ENCODE measurements at places on chromosomes 2 and 18.

- no peak for DNase-seq
Observed at GRCh38 chr18:12254820-12255511, 805 bp downstream of the CIDEA start.

GRCh38 chr2:209463226-209463625 is 39.4 kb downstream of the MAP2 start:
- DNase-seq = no peak

DNA sequence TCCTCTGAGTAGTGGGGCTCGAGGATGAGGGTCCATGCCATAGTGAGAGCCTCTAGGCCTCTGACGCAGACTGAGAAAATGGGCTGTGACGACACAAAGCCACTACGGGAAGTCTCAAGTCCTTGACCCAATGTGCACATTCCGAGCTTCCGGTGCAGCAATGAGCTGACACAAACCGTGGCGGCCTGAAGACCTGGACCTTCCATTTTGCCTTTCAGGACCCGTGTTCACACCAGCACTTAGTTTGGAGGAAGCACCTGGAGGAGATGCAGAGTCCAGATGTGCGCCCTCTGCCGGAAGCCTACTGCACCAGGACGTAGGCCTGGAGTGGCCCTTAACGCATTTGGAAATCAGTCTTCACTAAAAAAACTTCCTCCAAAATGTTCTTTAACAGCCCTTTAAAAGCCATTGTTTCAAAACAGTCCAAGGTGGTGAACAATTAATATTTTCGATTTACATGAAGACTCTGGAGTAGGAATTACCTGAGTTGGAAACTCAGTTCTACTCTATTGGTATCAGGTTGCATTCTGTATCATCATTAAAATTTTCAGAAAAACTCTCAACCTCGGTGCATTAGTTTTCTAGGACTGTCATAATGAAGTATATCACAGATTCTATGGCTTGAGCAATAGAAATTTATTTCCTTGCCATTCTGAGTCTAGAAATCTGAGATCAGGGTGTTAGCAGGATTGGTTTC is 33.9 kb downstream of the BMP10 start:
- no peak for DNase-seq

GRCh38 chr2:238857959-238858358 is 10.1 kb downstream of the TWIST2 start:
- no peak for DNase-seq

GRCh38 chr2:27451095-27451494 is 8.9 kb downstream of the KRTCAP3 start:
- no peak for DNase-seq

DNA sequence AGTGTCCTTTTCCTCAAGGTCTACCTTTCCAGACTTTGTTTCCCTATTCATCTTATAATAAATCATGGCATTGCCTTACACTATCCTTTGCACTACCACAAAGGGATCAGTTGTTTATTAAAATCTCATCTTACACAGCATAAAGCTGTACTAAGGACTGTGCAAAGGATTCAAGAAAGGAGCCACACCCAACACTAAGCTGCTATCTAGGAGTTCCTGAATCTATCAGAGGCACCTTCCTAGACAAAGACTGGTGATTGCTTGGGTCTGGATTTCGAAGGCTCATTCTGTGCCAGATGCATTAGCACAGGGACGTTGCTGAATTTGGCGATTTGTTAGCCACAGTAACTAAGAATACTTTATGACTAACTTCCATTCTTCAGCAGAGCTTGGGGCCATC is 412.0 kb downstream of the NUP35 start:
- DNase-seq = no peak

DNA sequence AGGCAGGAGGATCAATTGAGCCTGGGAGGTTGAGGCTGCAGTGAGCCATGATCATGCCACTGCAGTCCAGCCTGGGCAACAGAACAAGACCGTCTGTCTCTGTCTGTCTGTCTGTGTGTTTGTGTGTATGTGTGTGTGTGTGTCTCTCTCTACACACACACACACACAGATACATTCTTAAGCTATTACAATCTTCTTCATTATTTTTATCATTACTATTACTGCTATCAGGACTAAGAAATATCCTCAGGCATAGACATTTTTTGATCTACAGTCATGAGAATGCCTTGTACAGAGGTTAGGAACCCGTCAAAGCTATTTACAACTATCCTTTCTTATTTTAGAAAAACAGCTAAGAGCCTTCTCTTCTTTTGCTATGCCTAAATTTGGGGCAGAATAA is 207.4 kb downstream of the NEDD4L start:
- DNase-seq = no peak

DNA sequence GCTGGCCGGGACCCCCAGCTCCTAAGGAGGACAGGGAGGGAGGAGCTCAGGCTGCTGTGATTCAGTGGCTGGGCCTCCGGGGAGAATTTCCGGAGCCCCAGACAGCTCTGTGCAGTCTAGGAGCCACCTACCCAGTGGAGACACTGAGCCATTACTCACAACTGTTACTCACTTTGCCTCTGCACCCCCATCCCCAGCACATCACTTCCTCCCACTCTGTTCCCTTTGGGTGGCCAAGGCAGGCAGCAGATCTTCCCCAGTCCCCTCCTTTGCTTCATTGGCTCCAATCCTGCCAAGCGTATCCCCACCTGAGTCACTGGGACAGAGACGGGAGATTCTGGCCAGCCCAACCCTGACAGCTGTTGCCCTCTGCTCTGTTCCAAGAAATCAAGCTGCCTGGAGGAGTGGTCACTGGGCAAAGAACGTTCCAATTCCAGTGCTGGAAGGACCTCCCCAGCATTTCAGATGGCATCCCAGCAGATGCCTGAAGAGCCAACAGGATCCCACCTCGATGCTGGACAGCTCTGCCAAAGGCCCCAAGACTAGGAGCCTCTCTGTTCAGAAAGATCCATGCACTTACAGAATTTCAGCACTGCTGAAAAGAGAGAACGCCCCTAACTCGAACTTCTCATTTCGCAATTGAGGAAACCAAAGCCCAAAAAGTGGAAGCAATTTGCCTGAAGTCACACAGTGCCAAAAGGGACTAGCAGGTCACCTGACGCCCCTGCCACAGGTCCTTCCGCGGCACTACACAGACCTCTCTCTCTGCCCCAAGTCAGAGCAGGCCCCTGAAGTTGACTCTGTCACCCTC is 68.3 kb downstream of the TNS1 start:
- peak; percentile 93 for DNase-seq

DNA sequence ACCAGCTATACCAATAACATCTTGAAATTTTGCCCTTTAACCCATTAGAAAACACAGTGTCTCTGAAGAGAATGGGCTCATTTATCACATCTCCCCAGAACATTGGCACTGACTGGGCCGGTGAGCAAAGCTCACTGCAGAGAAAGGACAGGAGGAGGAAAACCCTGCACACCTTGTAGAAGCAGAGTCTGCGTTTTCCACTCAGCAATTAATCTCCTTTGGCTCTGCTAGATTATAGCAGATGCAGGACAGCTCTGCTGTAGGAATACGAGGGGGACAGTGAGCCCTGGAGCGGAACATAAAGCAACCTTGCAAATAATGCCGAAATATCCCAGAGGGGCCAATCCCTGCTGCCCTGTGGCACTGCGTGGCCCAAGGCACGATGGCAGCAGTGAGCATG is 113.9 kb downstream of the TSN start:
- no peak for DNase-seq

DNA sequence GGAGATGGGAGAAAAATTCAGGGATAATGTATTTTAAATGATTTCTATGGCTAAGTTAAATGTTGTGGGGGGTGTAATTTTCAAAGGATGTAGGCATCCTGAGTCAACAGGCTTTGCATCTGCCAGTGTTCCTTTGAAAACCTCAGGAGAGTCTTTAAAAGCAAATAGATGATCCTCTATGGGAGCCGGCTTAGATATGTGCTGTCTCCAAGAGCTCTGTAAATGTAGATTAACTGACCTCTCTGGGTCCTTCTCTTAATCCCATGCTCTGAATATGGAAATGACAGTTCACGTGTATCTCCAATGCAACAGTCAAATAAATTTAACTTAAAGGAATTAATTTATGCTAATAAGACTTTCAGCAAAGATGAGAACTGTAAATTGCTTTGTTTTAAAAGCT is 292.7 kb downstream of the ERBB4 start:
- DNase-seq = no peak

DNA sequence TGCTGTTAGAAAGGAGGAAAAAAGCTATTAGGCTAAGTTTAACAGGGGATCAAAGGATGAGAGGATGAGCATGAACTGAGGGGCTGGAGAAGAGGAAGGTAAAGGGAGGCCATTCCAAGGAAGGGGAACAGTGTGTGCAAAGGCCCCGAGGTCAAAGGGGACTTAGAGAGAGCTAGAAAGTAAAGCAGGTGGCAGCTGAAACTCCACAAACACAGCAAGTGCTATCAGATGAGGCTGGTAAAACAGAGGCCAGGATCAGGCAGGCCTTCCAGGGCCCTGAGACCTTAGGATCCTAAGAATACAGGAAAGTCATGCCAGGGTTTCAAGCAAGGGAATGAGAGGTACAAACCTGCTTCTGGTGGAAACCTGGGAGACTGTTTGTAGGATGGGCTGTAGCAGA is 5.8 kb downstream of the HDAC4 start:
- DNase-seq = no peak

- DNase-seq = no peak
Observed at GRCh38 chr2:26957534-26957933, 12.9 kb upstream of the MAPRE3 start.

GRCh38 chr18:79949697-79950487 is 1.6 kb downstream of the SLC66A2 start:
- no peak for DNase-seq

DNA sequence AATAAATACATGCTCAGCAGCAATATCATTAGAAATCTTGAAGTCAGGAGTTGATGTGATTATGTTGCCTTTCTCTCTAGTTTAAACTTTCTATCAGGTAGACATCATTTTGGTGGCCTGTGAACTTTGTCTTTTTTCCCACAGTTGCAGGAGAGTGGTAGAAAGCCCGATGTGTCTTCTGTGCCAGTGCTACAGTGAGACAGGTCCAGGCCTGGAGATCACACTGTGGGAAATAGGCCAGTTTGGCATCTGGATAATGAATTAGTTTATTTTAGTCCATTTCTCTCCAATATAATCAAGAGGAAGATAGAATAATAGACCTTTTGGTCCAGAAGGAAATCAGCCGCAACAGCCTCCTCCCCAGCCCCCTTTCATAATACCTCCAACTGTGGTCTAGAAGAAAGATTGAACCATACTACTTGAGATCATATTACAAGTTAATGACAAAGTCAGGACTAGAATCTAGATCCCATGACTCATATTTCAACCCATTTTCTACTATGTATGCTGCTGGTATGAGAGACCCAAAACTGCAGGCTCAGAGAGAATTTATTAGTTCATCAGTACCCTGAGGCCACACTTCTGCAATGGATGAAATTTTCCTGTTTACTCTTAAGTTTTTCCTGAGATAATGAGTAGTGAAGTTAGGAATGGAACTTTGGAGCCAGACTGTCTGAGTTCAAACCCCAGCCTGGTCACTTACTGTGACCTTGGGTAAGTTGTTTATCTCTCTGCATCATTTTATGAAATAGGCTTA is 20.6 kb downstream of the KCMF1 start:
- peak; percentile 98 for DNase-seq

DNA sequence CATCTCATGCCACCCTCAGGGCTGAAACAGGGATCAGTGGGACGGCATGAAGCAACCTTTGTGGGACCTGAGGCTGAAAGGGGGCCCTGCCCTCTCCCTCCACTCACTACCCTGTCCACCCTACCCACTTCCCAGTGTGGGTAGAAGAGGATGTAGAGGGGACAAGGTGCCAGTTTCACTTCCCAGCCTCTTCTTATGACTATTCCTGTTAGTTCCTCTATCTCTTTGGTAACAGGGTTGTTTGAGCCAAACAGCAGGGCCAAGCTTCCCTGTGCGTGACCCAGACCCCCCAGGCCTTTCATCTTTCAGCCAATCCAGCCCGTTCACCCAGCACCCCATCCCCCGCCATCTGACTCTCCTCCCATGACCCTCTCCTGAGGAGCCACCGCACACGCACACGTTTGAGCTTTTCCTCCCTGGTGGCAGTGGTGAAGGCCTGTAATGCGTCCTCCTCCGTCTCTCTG is 82.3 kb downstream of the STPG4 start:
- DNase-seq = no peak

GRCh38 chr2:239688122-239688681 is 287.4 kb upstream of the HDAC4 start:
- no peak for DNase-seq

DNA sequence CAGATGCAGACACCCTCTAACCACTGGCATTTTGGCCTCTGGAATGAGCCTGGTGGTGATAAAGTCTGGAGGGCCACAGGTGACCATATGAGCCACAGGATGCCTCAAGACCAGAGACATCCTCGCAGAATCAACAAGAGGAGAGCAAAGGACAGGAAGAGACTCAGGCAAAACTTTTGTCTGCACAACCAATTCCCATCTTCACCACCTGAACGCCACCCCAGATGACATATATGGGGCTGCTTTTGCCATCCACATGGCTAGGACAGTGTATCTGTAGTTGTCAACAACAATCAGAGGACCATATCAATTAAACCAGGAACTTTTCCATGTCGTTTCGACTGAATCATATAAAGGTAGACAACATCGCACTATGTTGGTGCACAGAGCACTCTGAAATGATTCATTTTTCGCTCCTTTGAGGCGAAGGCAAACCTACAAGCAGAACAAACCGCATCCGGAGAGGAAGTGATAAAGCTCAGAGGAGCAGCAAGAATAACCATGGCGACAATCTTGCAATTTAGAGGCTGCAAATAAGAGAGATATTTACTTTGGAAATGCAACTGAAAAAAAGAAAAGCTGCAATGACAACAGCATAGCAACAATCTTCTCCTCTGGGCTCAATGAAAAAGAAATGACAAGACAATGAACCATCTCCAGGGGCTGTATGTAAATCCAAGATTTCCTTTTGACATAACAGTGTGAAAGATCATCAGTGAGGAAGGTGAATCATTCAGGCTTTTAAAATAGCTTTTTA is 204.5 kb downstream of the ARL4C start:
- DNase-seq = no peak

DNA sequence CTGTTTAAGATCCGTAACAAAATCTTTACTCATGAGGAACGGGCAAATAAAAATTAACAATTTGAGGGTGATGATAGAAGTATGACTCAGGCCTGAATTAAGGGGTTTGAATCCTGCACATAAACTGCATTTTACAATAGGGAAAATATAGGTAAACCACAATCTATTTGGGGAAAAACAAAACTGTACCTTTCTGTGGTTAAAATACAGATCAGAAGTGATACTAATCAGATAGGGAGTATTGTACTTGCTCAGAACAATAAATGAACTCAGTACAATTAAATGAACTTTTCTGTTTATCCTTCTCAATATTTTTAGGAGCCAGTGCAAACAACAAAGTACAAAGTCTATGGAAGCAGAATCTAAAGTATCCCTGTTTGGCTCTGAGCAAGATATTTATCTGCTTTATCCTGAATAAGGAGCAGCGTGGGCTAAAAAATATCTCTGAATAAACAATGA is 287.3 kb downstream of the ZNF385B start:
- no peak for DNase-seq
